NCI-H1092 treated with DMSO at 0.1 percent for 48 hours (cell line): ENCODE measurements at places on chromosomes 4 and X.

DNA sequence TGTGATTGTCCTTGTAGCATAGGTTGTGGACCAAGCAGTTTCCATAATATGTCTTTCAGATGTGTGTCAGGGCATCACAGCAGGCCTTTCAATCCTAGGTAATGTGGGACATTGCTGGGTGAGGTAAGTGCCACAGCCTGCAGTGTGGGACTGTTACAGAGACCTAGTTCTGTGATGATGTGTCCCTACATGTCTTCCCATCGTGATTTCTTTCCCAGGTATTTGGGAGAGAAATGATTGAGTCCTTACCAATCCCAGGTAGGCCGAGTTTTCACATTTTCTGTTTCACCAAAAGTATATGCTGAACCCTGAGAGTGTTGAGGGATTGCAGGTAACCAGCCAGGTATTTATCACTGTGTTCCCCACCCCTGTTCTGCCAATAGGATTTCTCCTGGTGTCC is 10.6 kb upstream of the ATXN3L start:
- DNase-seq = no peak

DNA sequence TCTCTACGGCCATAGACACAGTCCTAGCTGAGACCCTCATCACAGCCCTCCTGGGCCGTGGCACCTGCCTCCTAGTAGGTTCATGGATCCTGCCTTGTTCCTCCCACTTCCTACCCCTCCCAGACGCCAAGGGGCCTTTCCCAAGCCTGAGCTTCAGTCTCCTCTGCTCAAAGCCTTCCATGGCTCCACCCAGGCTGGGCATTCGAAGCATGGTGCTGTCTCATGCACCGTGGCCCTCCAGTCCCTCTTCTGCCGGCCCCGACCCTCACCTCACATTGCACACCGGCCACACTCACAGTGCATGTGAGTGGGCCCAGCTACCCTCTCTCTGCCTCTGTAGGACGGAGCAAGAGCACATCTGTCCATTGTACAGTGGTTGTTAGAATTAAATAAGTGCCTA is 21.7 kb upstream of the KIAA0232 start:
- no peak for DNase-seq

- no peak for DNase-seq
These were observed 7.8 kb downstream of the DOCK11 start for GRCh38 chrX:118503260-118504041.

GRCh38 chrX:41895826-41896225 is 27.5 kb downstream of the CASK start:
- DNase-seq = no peak

GRCh38 chrX:65745992-65746391 is 78.5 kb downstream of the MSN start:
- DNase-seq = no peak

DNA sequence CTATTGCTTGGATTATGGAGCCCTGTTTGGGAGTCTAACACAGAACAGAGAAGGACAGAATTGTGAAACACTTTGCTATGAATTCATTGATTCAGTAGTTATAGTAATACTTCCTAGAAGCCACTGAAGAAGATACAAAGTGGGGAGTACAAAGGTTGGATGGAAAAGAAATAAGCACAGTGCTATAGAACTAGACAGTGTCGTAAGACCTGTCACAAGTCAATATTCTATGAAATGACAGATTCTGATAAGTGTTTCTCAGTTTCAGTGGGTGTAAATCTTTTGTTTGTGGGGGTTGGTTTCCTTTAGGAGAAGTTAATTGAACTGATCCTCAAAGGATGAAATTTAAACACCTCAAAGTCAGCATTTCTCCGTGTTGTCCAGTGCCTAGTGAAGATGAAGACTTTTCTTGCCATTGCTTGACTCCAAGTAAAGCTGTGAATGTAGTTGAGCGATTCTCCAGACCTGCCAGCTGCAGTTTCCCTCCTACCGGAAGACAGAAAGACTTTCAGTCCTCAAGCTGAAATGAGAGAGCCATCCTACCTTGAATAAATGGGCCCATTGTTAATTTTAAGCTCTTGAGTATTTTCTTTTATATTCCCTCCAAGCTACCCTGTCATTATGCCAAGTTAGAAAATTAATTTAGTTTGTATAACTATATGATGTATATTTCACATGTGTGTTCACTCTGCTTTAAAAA is 7.9 kb downstream of the PDLIM5 start:
- no peak for DNase-seq

GRCh38 chr4:36676139-36677050 is 395.0 kb downstream of the DTHD1 start:
- DNase-seq = no peak

DNA sequence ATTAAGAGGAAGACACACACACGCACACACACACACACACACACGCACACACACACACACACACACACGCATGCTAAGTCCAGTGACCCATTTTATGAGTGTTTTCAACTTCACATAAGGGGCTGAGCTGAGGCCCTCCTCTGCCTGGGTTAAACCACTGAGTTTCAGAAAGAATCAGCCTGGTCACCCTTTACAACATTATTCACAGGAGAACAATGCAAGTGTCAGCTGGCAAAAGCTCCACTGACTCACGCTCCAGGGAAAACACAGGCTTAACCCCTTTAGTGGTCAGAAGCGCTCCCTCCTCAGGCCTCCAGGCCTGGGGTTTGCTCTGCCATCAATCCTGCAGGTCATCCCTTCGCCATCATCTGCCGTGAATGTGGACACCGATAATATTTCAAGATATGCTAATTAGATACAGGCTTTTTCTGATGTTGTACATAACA is 46.9 kb downstream of the ACOX3 start:
- peak; percentile 54 for DNase-seq

DNA sequence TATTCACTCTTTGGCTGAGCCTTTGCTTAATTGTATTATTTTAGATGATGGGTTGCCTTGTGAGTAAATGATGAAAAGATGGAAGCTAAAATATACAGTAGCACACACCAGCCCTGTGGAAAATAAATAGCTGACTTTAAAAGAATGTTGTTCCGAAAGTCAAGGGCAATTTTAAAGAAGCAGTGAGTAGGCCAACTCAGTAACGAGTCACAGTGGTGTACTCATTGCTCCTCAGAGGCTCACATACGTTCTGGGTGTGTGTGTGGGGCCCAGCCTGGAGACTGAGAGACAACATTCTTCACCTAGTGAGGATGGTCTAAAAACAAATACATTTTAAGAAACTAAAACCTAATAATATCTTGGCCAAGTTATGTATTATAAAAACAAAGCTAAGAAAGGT is 640.3 kb downstream of the TRIML1 start:
- DNase-seq = no peak

DNA sequence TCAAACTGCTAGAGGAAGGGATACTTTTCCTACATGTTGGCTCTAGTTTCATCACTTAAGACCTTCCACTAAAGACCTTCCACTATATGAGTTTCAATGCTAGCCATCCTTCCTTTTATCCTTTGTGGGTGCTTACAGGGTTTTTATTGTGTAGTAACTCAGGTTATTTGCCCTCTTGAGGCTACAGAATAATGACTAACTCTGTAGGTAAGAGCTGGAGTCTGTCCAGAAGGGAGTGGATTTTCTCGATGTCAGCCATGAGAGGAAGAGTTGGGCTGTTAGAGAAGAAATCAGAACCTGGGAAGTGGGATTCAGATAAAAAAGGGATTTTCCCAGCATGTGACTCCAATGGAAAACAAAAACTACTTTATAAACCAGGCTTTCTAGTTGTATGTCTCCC is 27.5 kb upstream of the HERC5 start:
- no peak for DNase-seq

DNA sequence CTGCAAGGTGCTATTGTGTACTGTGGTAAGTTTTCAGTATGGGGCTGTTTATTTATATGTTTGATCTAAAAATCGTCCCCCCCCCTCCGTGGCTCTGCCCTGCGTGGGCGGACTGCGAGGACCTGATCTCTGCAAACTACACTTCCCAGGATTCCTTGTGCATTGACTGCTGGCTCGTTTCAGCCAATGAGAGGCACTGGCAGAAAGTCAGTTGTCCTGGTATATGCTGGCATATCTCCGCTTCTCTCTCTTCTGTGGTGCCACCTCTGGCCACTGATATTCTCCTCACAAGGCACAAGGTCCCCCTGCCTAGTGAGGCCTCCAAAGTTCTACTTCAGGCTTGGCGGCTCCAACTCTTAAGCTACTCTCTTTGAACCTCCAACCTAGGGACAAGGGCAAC is 168.8 kb upstream of the ZFP42 start:
- DNase-seq = no peak

GRCh38 chrX:132622130-132622529 is 133.3 kb upstream of the MBNL3 start:
- no peak for DNase-seq

DNA sequence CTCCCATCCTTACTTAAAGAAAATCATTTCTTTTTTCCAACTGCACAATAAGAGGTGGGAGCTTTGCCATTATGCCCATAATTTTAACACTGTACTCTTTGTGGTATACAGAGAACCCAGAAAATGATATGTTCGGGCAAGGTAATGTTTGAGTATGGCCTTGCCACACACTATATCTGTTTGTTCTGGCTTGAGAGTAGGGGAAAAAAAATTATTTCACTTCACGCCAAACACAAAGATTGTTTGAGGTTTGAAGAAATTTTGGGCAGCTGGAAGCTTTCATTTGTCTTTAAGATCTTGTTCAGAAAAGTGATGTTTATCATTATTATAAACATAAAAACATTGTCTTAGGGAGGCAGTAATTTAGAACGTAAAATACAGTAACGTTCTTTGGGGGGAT is 115.4 kb upstream of the NAP1L5 start:
- no peak for DNase-seq

- DNase-seq = no peak
These were observed 40.6 kb upstream of the MXD4 start for GRCh38 chr4:2302387-2303119.

DNA sequence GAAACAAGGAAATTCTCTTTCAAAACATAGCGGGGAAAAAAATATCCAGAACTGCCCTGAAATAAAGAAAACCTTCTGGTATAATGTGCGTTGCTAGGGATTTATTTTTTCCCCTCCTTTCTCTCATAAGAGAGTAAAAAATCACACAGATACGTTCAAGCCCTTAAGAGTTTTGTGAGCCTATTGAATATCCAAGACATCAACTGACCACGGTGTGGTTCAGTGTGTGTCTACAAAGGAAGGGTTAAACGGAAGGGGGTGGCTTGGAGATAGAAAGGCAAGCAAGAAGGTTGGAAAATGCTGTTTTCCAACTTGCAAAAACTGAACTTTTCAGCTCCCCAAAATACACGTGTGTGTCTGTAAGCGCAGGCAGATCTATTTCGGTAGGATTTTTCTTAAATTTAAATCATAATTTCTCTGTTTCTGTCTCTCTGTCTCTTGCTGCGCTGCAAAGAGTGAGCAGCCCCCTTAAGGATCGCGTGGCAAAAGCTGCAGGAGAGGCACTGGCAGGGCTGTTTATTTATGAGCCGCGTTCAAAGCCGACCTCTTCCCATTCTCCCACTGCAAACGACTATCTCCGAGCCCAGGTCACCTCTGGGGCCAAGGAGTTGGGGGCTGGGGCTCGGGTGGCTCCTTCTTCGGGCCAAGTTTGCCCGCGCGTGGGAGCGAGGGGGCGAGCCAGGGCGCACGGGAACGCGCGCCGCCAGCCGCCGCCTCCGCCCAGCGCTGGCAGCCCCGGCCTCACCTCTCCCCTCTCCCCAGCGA is 492 bp upstream of the SLIT2 start:
- DNase-seq = peak; percentile 82

- no peak for DNase-seq
These were observed 241.8 kb downstream of the PRDM5 start for GRCh38 chr4:120680647-120681228.

GRCh38 chrX:110277609-110278008 is 40.3 kb downstream of the AMMECR1 start:
- DNase-seq = no peak

- no peak for DNase-seq
These were observed 14.3 kb upstream of the UBA1 start for GRCh38 chrX:47179221-47179927.

DNA sequence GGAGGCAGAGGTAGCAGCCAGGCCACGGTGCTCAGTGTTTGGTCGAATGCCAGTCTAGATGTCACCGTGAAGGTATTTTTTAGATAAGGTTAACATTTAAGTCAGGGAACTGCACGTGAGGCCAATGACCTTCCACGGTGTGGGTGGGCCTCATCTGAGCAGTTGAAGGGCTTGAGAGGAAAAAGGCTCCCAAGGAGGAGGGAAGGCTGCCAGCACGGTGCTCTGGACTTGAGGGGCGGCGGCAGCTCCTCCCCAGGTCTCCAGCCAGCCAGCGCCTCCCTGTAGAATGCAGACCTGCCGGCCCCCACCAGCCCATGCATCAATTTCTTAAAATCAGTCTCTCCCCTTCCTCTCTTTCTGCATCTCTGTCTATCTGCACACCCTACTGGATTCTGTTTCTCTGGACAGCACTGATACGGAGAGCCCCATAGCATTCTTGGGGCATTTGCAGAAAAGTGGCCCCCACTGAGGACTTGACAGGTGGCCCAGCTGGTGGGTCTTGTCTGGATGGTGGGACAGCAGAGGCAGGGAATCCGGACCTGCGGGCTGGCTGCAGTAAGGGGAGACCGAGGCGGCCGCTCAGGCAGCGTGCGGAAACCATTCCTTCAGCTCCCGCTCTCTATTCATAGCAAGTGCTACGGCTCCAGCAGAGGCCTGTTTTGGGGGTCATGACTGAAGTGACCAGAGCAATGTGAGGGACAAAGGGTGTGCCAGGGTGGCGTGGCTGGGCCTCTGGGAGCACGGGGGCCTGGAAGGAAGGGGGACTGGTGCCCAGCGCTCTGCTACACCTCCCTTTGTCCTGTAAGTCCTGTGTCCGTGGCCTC is 7.9 kb upstream of the RGS12 start:
- DNase-seq = no peak

- no peak for DNase-seq
These were observed 15.8 kb downstream of the SCD5 start for GRCh38 chr4:82782626-82783345.

GRCh38 chr4:112531146-112531545 is 15.2 kb upstream of the NEUROG2 start:
- DNase-seq = no peak

- no peak for DNase-seq
These were observed 45.6 kb downstream of the FHL1 start for GRCh38 chrX:136192839-136193414.

DNA sequence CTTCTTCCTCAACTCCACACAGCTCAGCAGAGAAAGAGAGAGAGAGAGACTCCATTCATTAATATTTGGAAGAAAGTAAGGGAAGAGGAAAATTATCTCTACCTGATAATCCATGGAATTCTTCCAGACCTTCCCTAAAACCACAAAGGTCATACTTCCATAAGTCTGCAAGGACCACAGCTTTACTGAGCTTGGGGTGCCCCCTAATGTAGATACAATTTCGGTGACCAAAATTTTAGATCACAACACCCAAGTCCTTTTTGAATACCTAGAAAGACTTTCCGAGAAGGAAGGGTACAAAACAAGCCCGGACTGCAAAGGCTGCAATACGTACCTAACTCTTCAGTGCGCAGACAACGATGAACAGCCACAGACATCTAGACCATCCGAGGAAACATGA is 523.9 kb downstream of the GLUD2 start:
- DNase-seq = no peak

- DNase-seq = peak; percentile 6
These were observed 82.5 kb downstream of the GASK1B start for GRCh38 chr4:158090323-158090722.

- no peak for DNase-seq
These were observed 83.0 kb upstream of the CLDN34 start for GRCh38 chrX:9884031-9884779.
